ENCODE measurements at places on chromosomes 4 and X. TPM values are rescaled to one million over a fixed set of nuclear protein-coding genes. Genes with fewer than 3 reads are reported as not detected.

DNA sequence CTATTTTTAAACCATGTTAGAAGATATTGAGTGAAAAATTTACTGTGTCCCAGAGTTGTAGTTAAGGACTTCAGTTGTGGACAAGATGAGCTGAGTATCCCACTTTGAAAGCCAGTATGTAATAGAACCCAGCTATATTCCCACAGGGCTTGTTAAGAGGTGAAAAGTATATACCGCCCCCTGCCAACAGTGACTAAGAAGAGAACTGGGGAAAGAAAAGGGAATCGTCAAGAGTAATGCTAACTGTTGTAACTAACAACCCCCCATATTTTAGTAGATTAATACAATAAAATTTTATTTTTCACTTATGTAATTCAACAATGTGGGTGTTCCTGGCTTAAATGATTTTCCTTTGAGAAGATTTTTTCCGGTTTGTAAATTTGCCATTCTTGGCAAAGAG lies 250.4 kb upstream of the GIMD1 start:
- no peak for DNase-seq

PCYT1B gene
- total RNA-seq = 1.3 TPM

AIMP1 gene
- 19.7 TPM for total RNA-seq

GRCh38 chr4:72631296-72631695 lies 62.3 kb upstream of the ADAMTS3 start:
- DNase-seq = peak; percentile 59

- DNase-seq = no peak
Measured at GRCh38 chr4:46219872-46220271, 96.0 kb upstream of the GABRG1 start.

DNA sequence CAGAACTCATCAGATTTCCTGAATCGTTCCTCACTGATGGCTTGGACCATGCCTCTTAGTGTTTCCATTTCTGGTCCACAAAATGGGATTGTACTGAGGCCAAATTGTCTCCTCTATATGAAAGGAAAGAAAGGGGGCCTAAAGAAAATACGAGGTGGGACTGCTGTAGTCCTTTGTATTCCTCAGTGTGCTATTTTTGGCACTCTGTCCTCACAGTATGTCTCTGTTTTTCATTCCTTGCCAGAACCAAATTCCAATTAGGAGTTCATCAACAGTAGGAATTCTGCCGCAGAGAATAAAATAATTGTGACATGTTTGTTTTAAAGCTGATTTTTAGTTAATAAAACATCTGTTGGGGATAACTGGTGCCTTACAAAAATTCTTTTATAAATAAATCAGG lies 515.7 kb downstream of the SMARCA1 start:
- no peak for DNase-seq

PPP3CA gene
- total RNA-seq = 38.7 TPM

- DNase-seq = no peak
Measured at GRCh38 chr4:29295280-29295679, 1424.9 kb upstream of the PCDH7 start.

DNA sequence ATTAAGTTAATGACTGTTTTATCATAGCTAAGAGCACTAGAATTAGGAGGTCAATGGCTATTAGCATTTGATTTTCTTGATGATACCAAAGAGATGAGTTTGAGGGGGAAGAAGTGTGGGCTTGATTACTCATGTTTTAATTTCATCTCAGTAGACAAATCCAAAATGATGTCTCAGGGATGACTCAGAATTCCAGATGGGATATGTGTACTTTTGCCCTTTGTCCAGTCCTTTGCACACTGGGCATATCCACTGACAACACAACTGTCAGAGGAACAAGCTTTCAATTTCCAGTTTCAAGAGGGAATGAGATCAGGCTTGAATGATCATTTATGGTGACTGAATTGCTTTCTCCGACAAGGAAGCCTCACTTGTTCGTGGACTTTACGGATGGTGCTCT lies 325.3 kb upstream of the FTHL17 start:
- no peak for DNase-seq

LINC00632 gene
- 21.8 TPM for total RNA-seq

GRCh38 chrX:13661735-13662288 lies 8.9 kb downstream of the TCEANC start:
- DNase-seq = no peak

KLHL4 gene
- 3.9 TPM for total RNA-seq

- DNase-seq = no peak
Measured at GRCh38 chr4:170423137-170423536, 333.4 kb upstream of the AADAT start.

DNA sequence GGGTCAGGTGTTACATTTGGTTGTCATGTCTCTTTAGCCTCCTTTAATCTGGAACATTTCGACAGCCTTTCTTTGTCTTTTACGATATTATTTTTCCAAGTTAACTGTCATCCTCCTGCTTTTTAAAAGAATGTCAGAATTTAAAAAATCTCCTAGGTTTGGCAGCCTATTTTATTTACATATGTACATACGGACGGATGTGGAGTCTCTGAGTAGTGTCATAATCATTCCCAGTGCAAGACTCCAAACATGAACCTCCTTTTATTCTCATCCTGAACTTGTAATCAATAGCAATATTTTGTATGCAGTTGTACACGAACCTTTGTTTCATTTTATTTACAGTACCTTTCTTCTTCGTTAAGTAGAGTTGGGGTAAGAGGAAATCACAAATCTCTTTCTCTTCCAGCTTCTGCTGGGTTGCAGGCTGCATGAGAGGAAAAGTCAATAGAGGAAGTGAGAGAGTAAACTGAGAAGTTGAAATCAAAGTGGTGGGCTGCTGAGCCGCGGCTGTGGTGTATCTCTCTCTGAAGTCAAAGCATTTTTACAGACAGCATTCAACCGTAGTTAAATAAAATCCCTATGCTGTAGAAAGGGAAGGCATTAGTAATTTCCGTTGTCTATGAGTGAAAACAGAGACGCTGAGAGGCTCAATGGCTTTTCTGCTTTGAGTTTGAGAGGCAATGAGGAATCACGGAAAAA lies 53.9 kb upstream of the RPS6KA3 start:
- no peak for DNase-seq

DNA sequence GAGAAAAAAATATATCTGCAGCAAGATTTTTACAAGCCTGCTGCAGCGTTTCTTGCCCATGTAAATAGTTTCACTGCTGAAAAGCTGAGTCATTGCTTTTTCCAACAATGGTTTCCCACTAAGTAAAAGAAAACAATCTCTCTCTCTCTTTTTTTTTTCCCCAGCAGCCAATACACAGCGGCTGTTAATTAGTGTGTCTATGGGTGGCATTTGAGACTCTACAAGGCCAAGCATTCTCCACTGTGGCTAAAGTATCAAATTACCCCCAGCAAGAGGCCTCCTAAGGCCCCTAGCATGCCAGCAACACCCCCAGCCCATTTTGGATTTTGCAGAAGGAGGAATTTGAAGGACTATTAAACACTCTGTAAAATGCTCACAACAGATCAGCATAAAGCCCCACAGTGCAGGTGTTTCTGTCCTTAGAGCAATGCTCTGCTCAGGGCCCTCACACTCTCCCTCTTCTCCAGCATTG lies 837.4 kb downstream of the TRIML1 start:
- no peak for DNase-seq

GRCh38 chrX:80812176-80812575 lies 2.5 kb upstream of the BRWD3 start:
- DNase-seq = no peak

MAGEB4 gene
- total RNA-seq = not detected

GRCh38 chr4:185885075-185885474 lies 73.1 kb upstream of the SORBS2 start:
- no peak for DNase-seq

Measured in ovary (tissue), 10 donors.